ENCODE measurements at places on chromosomes 7 and 10.

- no peak for DNase-seq
Measured at GRCh38 chr7:39921506-39922175, 28.4 kb upstream of the CDK13 start.

DNA sequence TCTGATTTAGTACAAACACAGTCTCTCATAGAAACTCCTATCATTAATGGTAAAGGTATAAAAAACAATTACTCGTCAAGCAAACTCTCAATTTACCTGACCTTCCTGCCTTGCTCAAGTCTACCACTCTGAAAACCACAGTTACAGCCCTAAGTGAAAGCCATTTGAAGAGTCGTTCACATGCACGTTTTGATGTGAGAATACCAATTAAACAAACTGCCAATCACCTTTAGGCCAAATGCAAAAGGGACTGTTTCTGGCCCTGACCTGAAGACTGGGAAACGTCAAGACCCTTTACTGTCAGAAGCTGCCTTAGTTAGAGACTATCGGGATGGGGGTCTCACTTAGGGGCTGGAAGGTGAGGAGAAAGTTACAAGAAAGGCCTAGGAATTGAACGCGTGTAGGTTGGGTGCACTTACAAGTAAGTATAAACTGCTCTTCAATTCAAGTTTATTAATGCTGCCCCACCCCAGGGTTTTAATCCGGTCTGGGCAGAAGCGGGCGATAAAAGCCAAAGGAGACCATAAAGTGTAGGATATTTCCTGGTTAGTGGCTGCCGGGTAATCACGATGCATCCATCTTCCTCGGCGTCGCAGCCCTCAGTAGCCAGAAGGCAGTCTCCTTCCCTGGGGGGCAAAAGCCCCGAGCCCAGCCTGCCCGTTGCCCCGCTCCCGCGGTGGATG lies 935 bp downstream of the TM9SF3 start:
- peak; percentile 66 for DNase-seq

GRCh38 chr7:128860158-128861073 lies 2.2 kb upstream of the ATP6V1F start:
- no peak for DNase-seq

- DNase-seq, result no peak
Measured at GRCh38 chr7:34995757-34996156, 41.5 kb downstream of the DPY19L1 start.

DNA sequence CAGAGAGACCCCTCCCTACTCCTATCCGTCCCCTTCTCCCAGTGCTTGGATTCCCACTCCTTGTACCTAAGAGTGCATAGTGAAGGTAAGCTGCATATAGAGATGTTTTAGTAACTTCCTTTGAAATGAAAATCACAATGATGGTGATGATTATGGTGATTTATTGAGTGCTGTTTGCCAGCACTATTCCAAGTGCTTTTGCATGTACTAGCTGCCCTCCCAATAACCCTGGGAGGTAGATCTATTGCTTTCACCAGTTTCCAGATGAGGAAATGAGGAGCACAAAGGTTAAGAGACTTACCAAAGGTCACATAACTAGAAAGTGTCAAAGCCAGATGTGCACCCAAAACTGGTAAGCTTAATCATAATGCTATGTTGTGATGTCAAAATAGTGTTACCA lies 80.4 kb upstream of the NEUROD6 start:
- no peak for DNase-seq

- DNase-seq, result no peak
Measured at GRCh38 chr7:122988333-122988732, 7.2 kb downstream of the TAS2R16 start.

DNA sequence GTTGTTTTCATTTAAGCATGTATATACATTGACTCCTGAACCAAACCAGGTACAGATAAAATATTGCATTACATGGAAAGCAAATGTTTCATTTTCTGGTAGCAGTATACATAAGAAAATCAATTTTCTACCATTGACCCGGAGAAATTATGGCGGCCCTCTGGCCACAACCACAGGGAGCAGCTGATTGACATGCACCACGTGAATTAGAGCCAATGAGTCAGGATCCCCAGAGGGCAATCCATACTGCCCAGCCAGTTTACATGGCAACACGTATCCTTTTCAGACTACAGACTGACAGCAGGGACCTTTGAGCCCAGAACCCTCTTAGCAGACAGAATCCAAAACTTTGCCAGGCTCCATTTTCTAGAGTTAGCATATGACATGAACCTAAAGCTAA lies 272.2 kb upstream of the NEBL start:
- no peak for DNase-seq

GRCh38 chr7:74006451-74007241 lies 21.3 kb upstream of the ELN start:
- peak; percentile 10 for DNase-seq

GRCh38 chr7:26646336-26647048 lies 217.9 kb downstream of the SKAP2 start:
- no peak for DNase-seq

DNA sequence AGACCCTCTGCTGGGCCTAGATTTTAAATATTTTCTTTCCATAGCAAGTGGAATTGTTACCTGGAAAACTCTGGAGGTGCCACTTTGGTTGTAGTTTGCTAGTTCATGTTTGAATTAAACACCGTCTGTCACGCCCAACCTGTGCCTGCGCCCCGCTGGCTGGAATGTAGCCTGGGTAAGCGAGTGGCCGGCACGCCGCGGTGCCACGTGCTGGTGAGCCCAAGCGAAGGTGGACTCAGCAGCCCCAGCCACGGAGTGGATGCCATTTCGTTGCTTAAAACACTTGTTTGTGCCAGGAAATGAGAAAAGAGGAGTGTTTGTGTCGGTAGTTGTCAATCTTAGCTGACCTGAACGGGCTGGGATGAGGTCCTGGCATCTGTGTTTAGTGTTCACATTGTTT lies 2.7 kb downstream of the GET4 start:
- DNase-seq, result no peak

DNA sequence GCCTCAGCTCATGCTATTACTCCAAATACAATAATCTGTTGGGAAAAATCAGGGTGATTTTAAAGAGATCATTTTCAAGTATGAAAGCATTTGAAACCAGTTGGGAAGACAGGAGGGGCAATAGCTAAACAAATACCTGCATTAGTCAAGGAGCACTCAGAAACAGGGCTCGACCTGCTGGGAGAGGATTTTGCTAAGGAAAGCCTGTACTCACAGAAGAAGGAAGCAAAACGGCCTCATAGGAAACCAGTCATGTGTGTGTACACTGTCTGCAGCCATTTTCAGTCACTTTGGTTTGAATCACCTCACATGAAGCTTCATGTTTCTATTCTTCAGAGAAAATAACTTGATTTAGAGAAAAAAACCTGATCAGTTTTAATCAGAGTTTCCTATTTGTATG lies 38.6 kb downstream of the FZD1 start:
- DNase-seq, result no peak

DNA sequence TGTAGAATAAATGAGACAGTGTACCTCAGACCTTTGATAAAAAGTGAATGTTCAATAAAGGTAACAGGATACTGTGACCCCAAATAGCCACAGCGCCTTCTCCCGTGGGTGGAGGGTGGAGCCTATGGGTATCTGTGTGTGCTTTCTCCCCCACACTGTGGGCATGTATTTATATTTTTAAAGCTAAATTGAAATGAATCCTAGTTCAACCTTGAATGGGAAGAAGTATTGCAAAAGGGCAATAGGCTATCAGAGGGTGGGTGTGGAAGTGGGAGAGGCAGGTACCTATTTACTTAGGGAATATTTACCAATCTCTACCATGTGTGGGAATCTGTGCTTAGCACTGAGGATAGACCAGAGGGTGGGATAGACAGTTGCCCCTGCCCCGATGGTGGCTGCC lies 68.9 kb downstream of the PFKFB3 start:
- DNase-seq, result no peak

DNA sequence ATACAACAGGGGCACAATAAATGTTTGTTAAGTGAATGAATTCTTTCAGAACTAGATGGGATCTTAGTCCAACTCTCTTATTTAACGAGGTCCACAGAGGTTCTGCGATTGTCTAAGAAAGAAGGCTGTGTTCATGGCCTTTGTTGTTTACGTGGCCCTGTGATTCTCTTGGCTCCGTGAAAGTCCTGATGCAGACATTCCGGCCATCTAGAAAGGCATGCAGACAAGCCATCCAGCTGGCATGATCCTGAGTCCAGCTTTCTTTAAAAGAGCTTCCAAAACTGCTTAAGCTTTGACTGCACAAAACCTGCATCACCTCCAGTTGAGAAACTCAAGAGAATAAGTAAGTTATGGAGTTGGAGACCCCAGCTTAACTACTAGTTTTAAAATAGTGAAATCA lies 26.0 kb downstream of the EGFR start:
- no peak for DNase-seq

DNA sequence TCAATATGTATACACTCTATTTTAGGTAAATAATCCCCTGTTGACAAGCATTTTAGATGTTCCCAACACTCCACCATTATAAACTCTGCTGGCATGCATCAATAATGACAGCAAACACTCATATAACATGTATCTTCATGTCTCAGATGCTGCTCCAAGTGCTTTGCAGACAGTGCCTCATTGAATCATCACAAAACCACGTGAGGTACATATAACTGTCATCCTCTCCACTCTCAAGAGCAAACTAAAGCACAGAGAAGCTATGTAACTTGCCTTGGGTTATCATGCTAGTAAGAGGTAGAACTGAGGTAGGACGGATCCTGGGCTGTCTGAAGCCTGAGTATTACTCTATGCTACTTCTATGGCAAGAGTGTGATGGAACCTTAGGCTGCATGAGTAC lies 72.5 kb upstream of the GSDME start:
- peak; percentile 47 for DNase-seq

DNA sequence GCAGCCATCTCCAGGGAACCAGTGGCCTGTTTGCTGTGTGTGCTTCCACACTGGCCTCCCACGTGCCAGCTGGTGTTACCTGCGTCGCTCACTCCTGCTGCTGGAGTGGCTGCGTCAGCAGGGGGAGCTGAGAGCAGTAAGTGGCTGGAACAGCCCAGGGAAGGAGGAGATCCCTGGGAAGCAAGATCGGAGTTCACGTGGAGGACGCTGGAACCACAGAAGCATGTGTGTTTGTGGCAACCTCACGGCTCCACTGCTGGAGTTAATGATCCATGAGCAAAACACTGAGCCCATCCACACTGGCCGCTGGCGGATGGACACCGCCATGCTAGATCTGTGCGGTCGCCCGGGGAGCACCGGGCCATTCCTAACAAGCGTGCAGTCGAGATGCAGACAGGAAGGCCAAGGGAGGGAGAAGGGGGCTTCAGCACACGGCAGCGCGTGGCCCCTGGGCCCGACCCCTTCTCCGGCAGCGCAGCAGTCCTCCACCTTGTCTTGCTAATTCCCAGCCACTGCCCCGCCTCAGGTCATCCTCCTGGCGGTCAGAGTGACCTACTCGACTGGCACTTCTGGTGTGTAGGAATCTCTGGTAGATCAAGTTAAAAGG lies 68.5 kb upstream of the EEPD1 start:
- DNase-seq, result peak; percentile 62

- peak; percentile 64 for DNase-seq
Measured at GRCh38 chr10:35127289-35127891, 744 bp downstream of the CREM start.

DNA sequence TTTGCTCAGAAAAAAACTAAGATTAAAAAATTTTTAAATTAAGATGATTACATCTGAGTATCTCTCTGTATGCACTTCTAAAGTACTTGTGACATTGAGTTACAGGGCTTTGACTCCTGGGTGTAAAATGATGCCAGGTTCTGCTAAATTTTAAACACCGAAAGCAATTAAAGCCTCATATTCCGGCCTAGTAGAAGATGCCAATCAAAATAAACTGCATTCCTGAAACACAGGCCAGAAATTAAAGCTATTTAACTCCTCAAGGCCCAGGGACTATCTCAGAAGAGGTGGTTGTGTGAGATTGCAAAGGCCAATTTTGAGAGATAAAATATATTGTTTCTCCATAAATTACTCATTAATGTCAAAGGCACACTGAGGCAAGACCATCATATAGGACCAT lies 388.3 kb downstream of the KIF20B start:
- no peak for DNase-seq

DNA sequence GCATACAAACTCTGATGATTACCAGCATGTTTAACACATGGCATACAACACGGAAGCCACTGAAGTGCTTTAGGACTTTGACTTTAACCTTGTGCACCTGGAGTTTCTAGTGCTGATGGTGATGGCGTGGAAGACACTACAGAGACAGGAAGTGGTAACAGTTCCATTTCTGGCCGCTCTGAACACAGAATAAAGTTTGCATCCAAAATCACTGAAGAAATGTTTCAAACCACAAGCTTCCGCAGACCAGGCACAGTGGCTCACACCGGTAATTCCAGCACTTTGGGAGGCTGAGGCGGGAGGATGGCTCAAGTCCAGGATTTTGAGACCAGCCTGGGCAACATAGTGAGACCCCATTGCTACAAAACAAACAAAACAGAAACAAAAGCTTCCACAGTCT lies 40.3 kb upstream of the TNPO3 start:
- no peak for DNase-seq

DNA sequence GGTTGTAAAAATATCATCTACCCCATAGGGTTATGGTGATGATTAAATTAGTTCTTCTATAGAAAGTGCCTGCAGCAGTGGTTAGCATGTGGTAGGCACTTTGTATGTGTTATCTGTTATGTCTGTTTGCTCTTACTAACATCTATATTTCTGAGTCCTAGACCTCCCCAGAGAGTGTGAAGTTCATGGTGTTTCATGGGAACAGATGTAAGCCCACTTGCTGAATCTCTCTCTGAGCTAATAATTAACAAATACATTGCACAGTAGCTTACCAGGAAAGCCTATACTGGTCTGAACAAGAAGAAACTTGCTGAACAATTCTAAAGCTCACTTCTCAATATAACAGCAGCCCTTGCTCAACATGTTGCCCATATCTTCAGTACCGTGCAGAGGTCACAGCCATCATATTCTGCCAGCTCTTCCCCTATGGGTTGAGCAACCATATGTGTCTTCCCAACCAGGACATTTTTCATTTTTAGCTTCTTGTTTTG lies 100.1 kb downstream of the NPSR1 start:
- no peak for DNase-seq

DNA sequence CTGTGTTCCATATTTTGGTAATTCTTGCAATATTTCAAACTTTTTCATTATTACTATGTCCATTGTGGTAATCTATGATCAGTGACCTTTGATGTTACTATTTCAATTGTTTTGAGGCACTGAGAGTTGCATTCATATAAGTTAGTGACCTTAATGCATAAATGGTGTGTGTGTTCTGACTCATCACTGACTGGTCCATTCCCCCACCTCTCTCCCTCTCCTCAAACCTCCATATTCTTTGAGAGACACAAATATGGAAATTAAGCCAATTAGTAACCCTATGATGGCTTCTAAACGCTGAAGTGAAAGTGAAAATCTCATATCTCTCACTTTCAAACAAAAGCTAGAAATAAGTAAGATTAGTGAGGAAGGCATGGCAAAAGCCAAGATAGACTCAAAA lies 739.6 kb downstream of the CCSER2 start:
- DNase-seq, result no peak

DNA sequence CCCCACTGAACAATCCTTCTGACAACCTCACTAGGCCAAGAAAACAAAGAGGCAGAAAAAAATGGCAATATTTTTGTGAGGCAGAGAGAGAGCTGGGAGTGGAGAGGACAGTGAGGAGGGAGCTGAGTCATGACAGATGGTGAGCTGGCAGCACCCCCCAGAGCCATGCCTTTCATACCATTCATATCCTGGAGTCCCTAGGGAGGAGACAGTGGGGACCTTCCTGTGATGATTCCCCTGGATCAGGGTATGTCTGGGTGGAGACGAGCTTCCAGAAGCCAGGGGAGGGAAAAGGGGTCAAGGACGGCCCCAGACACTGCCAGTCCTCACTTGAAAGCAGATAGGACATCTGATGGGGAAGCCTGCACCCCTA lies 160.5 kb downstream of the ADAM12 start:
- DNase-seq, result no peak

GRCh38 chr7:106021151-106022067 lies 58.3 kb downstream of the CDHR3 start:
- peak; percentile 78 for DNase-seq

GRCh38 chr10:93746844-93747284 lies 10.9 kb upstream of the LGI1 start:
- peak; percentile 52 for DNase-seq

Data from NCI-H1417 (cell line).